ENCODE measurements at places on chromosomes 1 and 21. TPM values are rescaled to one million over a fixed set of nuclear protein-coding genes. Genes with fewer than 3 reads are reported as not detected.

DNA sequence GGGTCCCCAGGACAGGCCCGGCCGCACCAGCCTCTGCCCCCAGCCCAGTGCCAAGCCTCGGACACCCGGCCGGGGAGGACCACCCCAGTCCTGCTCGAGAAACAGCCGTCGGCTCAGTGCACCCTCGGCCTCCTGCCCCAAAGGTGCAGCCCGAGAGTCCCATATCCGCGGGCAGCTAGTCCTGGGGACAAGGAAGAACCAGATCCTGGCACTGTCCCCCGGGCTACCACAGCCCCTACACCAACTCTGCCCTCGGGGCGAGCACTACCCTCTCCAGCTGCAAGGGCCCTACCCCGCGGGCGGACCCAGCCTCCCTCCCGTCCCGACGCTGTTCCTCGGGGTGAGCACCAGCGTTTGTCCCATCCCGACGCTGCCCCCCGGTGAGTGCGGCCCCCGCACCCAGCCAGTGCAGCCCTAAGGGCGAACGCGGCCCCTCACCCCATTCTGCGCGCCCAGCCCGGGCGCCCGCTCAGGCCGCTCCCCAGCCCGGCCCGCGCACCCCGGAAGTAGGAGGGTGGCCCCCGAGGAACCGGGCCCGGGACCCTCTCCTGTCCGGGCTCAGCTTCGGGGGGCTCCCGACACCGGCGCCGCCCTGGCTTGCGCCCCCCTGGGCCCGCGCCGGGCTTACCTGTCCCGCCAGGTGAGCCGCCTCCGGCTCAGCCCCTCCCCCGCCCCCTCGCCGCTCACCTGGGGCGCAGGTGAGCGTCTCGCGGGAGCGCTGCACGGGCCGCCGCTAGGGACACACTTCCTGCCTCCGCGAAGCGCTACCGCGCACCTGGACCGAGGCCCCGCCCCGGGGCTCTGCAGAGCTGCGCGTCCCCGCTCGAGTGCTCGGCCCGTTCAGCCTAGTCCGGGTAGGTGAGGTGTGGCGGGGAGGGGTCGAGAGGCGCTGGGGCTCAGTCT lies at the start of gene KDF1:
KDF1 (minus strand) TSS at position 747 of the 903 bp plus-strand sequence. CDS start 8,088 bp downstream, outside the sequence.
- H3K27ac ChIP-seq = no peak within 1 kb of the TSS
- H3K4me3 ChIP-seq = peak within 1 kb of the TSS; percentile 60
- H3K4me1 ChIP-seq = no peaks in the 10 kb centered on the region
- no peaks in the 10 kb centered on the region for H3K36me3 ChIP-seq
- DNase-seq = no peak
- H3K27me3 ChIP-seq = peaks cover 45% of the 10 kb centered on the region

GRCh38 chr21:29508301-29508700 lies 209.6 kb downstream of the BACH1 start:
- H3K4me1 ChIP-seq = no peaks in the 10 kb centered on the region
- no peak for DNase-seq
- no peaks in the 10 kb centered on the region for H3K27me3 ChIP-seq
- H3K36me3 ChIP-seq = no peaks in the 10 kb centered on the region
- H3K4me3 ChIP-seq = no peak overlapping the region

DNA sequence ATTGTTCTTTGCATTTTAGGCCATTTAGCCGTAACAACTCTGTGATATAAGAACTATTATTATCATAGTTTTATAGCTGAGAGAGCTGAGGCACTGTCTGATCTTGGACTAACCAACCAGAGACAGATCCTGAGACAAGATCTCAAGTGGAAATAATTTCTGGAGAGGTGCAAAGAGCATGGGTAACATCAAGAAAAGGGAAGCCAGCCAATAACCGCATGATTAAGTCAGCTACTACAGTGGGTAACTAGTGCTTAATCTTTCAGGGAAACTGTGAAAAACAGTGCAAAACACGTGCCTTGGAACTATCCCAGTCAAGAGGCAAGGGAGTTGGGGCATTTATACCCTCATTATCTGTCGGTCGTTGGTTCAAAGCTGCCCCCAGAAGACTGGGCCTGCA lies 105.8 kb downstream of the OMA1 start:
- H3K27ac ChIP-seq = no peak overlapping the region
- DNase-seq = no peak
- no peaks in the 10 kb centered on the region for H3K36me3 ChIP-seq
- peaks cover 3% of the 10 kb centered on the region for H3K4me1 ChIP-seq

DNA sequence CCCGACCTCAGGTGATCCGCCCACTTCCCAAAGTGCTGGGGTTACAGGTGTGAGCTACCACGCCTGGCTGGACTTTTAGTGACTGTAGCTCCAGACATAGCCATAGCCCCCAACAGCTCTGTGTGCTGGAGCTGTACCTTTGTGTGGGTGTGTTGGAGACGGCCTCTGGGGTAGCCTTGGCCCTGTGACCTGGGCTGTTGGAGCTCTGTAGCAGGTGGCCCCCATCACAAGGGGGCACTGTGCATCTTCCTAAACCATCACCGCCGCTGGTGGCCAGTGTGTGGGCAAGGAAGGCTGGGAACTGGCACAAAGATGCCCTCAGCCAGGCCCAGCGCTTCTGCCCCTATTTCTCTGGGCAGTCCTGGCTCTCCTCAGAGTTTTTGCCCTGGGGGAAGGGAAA lies 38.4 kb upstream of the FOXO6 start:
- DNase-seq = peak; percentile 53
- peaks cover 14% of the 10 kb centered on the region for H3K4me1 ChIP-seq
- no peaks in the 10 kb centered on the region for H3K36me3 ChIP-seq
- no peak overlapping the region for H3K4me3 ChIP-seq
- no peaks in the 10 kb centered on the region for H3K27me3 ChIP-seq

- no peak overlapping the region for H3K27ac ChIP-seq
- H3K27me3 ChIP-seq = no peaks in the 10 kb centered on the region
- peaks cover 2% of the 10 kb centered on the region for H3K4me1 ChIP-seq
- no peak overlapping the region for H3K4me3 ChIP-seq
These were observed 9.5 kb downstream of the GNAT2 start for GRCh38 chr1:109609881-109610280.

The PRKAA2 gene
- total RNA-seq = 15.0 TPM

GRCh38 chr21:41744028-41744930 lies 22.6 kb downstream of the RIPK4 start:
- no peaks in the 10 kb centered on the region for H3K27me3 ChIP-seq
- no peaks in the 10 kb centered on the region for H3K36me3 ChIP-seq
- no peak overlapping the region for H3K27ac ChIP-seq
- no peak overlapping the region for H3K4me3 ChIP-seq
- no peak for DNase-seq

- H3K4me3 ChIP-seq = no peak overlapping the region
- H3K27me3 ChIP-seq = no peaks in the 10 kb centered on the region
- no peak overlapping the region for H3K27ac ChIP-seq
- H3K36me3 ChIP-seq = no peaks in the 10 kb centered on the region
- H3K4me1 ChIP-seq = peaks cover 4% of the 10 kb centered on the region
- no peak for DNase-seq
These were observed 588.3 kb downstream of the LMO4 start for GRCh38 chr1:87916965-87917364.

GRCh38 chr1:186218654-186219352 lies 156.2 kb downstream of the TPR start:
- DNase-seq = no peak
- H3K36me3 ChIP-seq = no peaks in the 10 kb centered on the region
- no peak overlapping the region for H3K27ac ChIP-seq
- H3K4me3 ChIP-seq = no peak overlapping the region
- no peaks in the 10 kb centered on the region for H3K4me1 ChIP-seq

DNA sequence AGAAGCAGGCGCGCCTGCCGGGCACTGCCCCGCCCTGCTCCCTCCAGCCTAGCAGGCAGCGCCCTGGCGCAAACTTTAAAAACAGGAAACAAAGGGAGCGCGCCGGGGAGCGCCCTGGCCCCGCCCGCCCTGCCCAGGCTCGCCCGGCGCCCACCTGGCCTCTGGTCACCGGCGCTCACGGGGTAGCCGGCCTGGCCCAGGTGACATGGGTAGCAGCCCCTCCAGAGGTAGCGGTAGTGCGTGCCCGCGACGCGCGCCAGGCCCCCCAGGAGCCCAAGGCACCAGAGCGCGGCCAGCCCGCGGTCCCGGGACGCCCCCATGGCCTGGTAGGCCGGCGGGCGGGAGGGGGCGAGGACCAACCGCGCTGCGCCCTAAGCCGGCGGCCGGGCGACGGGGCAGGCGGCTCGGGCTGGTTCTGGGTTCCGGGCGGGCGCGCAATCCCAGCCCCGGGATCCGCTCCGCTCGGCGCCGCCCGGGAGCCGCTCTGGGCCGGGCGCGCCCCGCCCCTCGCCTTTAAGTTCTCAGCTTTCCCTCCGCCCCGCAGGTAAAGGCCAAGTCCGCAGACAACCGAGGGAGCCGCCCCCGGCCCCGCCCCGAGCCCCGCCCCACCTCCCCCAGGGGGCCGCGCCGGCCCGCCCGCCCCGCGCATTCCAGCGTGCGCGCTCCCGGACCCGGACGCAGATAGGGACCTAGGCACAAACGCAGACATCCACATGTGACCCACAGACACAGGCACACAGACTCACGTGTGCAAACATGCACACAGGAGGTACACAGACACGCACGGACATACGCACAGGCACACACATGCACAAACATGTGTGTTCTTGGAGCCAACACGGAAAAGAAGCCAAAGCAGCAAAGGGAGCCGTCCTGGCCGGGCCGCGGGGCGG lies 76.7 kb downstream of the ARHGEF16 start:
- no peak overlapping the region for H3K27ac ChIP-seq
- H3K4me3 ChIP-seq = peak overlapping the region; percentile 78
- peaks cover 27% of the 10 kb centered on the region for H3K4me1 ChIP-seq
- DNase-seq = peak; percentile 70

- DNase-seq = no peak
- no peak overlapping the region for H3K27ac ChIP-seq
- no peaks in the 10 kb centered on the region for H3K4me1 ChIP-seq
- no peak overlapping the region for H3K4me3 ChIP-seq
These were observed 1.7 kb downstream of the PCSK9 start for GRCh38 chr1:55040933-55041494.

DNA sequence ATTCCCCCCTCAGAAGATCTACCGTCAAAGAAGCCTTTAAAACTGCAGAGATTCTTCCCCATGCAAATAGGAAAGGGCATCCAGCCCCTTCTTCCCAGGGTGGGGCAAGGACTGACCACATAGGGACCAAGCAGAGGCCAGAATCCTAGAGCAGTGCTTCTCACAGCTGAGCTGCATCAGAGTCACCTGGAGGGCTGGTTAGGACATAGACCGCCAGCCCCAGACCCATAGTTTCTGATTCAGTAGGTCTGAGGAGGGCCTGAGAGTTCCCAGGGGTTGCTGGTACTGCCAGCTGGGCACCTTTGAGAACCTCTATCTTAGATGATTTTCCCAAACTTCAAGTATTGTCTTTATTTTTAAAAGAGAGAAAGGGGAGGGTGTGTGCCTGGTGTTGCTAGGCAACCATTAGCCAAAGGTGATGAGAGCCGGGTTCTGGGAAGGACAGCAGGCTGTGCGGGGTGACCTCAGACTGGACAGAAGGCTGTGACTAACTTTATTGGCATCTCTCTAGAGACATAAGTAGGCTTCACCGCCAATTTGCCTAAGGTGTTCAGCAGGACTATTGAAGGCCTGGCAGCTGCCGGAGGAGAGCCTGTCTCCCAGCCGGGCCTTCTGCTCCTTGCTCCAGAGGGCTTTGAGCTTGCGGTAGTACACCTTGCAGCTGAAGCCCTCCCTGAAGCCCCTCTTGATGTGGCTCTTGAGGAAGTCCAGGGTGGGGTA lies 3.0 kb downstream of the SPATA46 start:
- no peak overlapping the region for H3K27ac ChIP-seq
- no peaks in the 10 kb centered on the region for H3K27me3 ChIP-seq
- no peak overlapping the region for H3K4me3 ChIP-seq
- H3K4me1 ChIP-seq = peaks cover 9% of the 10 kb centered on the region

- H3K27ac ChIP-seq = no peak overlapping the region
- no peak overlapping the region for H3K4me3 ChIP-seq
- no peaks in the 10 kb centered on the region for H3K36me3 ChIP-seq
- H3K27me3 ChIP-seq = no peaks in the 10 kb centered on the region
- no peaks in the 10 kb centered on the region for H3K4me1 ChIP-seq
These were observed 193.6 kb upstream of the KAZN start for GRCh38 chr1:14404862-14405301.

DNA sequence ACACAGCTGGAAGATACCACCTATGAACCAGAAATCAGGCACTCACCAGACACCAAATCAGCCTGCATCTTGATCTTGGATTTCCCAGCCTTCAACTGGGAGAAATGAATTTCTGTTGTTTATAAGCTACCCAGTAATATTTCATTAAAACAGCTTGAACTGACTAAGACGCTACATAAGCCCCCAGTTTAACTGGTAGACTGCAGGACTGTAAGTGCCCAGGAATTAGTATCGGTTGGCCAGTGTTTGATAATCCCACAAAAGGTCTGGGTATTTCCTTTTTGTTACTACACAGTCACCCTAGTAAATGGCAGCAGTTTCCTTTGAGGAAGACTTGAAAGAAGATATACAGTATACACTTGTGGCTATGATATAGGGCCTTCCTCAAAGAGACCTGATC lies 7.3 kb upstream of the SLC35D1 start:
- no peaks in the 10 kb centered on the region for H3K4me1 ChIP-seq
- H3K36me3 ChIP-seq = no peaks in the 10 kb centered on the region
- no peak for DNase-seq
- H3K27ac ChIP-seq = no peak overlapping the region
- no peak overlapping the region for H3K4me3 ChIP-seq

DNA sequence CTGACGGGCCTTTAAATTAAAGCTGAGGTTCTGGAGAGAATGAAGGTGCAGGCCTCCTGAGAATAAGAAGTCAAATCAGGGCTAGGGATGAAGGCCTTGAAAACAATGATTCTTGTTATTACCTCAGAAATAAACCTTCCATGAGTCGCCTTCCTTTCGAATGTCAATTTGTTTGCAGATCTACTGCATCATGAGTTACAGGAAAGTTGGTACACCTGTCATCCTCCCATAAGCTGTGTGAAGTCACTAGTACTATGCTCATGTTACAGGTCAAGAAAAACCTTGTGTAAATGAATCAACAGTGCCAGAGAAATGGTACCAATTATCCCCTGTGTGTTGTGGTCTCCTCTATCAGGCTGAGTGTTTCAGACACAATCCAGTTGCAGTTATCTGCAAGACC lies 281.2 kb upstream of the PLXNA2 start:
- no peak for DNase-seq
- H3K4me3 ChIP-seq = no peak overlapping the region
- no peaks in the 10 kb centered on the region for H3K27me3 ChIP-seq
- peaks cover 36% of the 10 kb centered on the region for H3K4me1 ChIP-seq
- H3K36me3 ChIP-seq = no peaks in the 10 kb centered on the region

The S1PR1 gene
- 62.2 TPM for total RNA-seq

GRCh38 chr1:65278376-65279069 lies 30.8 kb upstream of the DNAJC6 start:
- H3K27ac ChIP-seq = peak overlapping the region; percentile 99
- DNase-seq = peak; percentile 68
- peaks cover 74% of the 10 kb centered on the region for H3K4me1 ChIP-seq
- H3K4me3 ChIP-seq = peak overlapping the region; percentile 20

Data from cardiac muscle cell (in vitro differentiated cells and primary cell).